ENCODE measurements at places on chromosomes 11 and 22.

DNA sequence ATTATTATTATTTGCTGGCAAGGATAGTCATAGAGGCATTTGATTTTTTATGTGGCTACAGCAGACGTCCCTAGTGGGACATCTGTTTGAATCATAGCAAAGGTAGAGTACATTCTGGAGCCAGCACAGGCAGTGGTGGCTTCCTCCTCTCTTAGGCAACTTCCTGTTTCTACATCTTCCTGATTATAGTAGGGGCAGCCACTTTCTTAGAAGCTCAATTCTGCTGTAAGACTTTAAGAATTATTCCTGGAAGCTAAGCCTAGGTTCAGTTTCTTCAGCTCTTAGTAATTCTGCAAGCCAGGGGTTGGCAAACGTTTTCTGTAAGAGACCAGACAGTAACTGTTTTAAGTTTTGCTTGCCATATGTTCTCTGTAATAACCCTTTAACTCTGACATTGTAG lies 129.3 kb upstream of the TENM4 start:
- DNase-seq: no peak

DNA sequence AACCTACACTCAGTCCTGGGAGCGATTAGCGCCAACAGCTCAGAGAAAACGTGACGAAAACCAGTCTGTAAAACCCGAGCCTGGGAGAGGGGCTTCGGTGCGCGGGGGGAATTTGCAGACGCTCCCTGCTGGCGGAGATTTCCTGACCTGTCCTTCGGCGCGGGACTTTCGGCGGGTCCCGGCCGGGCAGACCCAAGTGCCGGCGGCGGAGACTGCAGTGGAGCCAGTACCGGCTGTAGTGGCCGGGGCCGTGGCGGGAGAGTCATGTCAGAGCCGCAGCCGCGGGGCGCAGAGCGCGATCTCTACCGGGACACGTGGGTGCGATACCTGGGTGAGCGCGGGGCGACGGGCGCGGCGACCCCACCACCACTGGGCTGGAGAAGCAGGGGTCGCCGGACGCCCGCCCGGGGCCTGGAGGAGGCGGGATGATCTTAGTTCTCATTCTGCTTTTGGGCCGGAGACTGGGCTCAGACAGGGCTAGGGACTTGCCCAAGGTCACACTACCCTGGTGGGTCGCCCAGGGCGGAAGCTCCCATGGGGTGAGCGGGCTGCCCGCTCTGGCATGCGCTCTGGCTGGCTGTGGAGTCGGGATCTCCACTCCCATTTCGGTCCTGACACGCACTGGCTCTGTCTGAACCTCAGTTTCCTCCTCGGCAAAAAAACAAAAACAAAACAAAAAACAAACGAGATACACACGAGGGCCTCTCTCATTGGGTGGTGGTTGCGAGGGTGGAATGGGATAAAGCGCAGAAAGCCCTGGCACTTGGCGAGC lies at the start of gene MTFP1:
Gene MTFP1 (plus strand): TSS at position 153 of the 772 bp plus-strand sequence. CDS start 112 bp downstream, at position 265.
- DNase-seq: peak; percentile 69

DNA sequence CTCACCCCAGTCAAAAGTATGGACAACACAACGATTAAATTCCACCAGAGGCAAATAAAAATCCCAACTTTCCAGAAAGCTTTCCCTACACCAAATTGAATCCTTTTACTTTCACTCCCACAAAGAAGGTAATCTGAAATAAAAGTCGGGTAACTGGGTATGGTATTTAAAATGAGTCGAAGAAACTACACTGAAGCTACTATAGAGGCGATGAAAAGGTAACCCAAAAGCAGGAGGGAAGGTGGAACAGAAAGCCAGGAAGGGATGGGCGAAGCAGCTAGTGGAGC lies 1.1 kb downstream of the PICALM start:
- no peak for DNase-seq

DNA sequence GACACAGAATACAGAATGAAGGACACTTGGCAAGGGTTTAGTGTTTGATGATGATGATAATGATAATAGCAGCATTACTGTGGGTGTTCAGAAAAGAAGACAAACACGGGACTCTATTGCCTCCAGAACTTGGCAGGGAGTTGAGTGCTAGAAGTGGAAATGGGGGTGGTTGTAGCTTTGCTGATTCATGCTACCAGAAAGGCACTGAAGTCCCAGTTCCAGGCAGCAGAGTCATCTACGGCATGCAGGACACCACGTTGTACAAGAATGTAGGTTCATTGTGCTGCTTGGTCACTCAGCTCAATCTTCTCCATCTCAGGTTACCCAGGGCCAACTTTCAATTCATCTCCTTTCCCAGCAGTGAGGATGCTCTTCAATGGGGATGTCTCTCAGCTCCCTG lies 115.7 kb downstream of the NTM start:
- peak; percentile 36 for DNase-seq

- DNase-seq: no peak
These were observed 88.1 kb downstream of the MN1 start for GRCh38 chr22:27713461-27713860.

- no peak for DNase-seq
These were observed 30.7 kb downstream of the ME3 start for GRCh38 chr11:86641537-86642261.

- DNase-seq: no peak
These were observed 92.5 kb downstream of the C11orf87 start for GRCh38 chr11:109514313-109515018.

- no peak for DNase-seq
These were observed 12.8 kb downstream of the AP1B1 start for GRCh38 chr22:29375398-29376076.

DNA sequence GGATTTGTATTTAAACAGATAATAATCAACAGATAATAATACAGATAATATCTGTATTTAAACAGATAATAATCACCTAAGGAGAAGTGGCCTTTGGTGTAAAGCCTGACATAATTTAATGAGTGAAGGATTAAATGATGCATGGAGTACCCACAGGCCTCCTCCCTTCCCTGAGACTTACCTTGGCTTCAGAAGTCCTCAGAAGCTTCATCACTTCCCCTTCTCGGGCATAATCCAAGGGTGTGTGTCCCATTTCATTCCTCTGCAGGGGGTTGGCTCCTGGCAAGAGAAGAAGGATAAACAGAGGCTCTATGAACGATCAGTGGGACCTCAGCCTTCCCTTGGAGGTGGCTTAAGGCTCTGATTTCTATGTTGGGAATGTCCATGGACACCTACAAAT lies 85.5 kb upstream of the PHOX2A start:
- no peak for DNase-seq

DNA sequence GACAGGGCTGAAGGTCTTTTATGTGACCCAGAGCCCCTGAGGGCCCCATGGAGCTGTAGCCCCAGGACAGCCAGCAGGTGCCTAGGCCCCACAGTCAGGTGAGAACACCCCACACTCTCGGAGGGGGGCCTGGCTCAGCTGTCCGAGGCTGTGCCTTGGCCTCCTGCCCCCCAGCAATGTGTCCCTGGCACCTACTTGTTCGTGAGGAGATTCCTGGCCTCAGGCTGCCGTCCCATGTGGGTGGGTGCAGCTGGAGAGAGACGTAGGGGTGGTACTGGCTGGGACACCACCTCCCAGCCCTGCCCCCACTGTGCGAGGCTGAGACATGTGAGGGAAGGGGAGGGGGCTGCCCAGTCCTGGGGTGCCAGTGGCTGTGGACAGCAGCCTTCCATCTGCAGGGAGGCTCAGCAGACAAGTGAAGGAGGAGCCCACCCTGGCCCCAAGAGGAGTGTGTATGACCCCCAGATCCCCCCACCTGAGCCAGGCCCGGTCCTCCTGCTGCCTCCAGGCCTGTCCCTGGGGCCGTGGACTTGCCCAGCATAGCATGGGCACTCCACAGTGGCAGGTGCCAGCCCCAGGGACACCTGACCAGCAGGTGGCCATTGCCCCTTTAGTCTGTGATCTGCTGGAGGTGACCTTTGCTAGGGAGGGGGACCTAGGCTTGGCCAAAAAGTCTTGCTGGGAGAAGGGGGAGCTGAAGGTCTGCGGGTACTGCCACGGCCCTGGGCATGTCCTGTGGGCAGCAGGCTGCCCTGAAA lies 17.0 kb downstream of the IL17REL start:
- DNase-seq: no peak

DNA sequence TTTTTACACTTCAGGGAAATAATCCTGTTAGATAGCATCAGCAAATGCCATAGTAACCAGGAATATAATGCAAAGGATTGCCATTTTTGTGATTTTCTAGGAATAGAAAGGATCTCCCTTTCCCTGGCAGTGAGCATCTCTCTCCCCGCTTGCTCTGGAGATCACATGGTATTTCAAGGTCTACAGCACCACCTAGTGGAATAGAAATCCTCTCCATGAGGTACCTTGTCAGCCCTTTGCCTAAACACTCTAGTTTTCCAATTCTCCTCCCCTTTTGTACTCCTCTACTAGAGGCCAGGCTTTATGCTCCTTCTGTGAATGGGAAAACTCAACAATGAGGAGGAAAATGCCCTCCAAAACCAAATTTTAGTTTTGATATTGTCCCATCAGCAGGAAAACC lies 78.4 kb downstream of the XRRA1 start:
- DNase-seq: peak; percentile 72

GRCh38 chr11:86421946-86422345 lies 47.3 kb downstream of the CCDC81 start:
- DNase-seq: no peak

GRCh38 chr11:125345421-125346178 lies 150.5 kb downstream of the FEZ1 start:
- peak; percentile 56 for DNase-seq

GRCh38 chr11:22617868-22618267 lies 7.8 kb downstream of the FANCF start:
- no peak for DNase-seq

GRCh38 chr11:134554106-134554505 lies 142.1 kb upstream of the B3GAT1 start:
- DNase-seq: no peak

GRCh38 chr22:31753005-31753633 lies 700 bp upstream of the DEPDC5 start:
- peak; percentile 34 for DNase-seq

DNA sequence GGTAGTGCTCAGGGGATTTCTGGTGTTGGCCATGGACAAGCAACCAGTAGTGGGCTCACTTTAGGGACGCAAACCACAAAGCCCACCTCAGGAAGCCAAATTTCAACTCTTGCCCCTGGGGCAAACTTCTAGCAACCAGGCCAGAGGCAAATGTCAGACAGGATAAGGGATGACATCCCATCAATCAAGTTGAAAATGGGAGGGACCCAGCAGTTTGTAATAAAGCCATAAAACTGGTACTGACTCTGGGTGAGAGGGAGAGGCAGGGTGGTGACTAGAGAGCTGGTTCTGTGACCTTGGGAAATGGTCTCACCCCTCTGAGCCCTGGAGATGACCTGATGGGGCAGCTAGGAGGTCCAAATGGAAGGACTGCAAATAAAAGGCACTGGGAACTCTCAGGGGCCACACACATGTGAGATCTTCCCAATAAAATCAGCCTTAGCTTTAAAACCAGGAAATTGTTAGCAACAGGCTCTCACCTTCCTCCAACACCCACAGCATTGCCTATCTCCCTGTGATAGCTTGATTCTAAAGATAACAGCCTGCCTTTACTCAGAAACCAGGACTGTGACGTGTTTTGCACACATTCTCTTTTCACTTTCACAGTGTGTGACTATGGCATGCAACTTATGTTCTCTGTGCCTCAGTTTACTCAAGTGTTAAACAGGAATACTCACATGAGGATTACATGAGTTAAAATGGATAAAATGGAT lies 6.4 kb upstream of the TBC1D10A start:
- no peak for DNase-seq

- DNase-seq: no peak
These were observed 369.3 kb downstream of the CADM1 start for GRCh38 chr11:115134926-115135325.

- no peak for DNase-seq
These were observed 3.0 kb downstream of the MAFF start for GRCh38 chr22:38204784-38205183.

- DNase-seq: no peak
These were observed 453.9 kb downstream of the BRD1 start for GRCh38 chr22:49373801-49374226.

- no peak for DNase-seq
These were observed 24.7 kb downstream of the TUB start for GRCh38 chr11:8105666-8106065.

DNA sequence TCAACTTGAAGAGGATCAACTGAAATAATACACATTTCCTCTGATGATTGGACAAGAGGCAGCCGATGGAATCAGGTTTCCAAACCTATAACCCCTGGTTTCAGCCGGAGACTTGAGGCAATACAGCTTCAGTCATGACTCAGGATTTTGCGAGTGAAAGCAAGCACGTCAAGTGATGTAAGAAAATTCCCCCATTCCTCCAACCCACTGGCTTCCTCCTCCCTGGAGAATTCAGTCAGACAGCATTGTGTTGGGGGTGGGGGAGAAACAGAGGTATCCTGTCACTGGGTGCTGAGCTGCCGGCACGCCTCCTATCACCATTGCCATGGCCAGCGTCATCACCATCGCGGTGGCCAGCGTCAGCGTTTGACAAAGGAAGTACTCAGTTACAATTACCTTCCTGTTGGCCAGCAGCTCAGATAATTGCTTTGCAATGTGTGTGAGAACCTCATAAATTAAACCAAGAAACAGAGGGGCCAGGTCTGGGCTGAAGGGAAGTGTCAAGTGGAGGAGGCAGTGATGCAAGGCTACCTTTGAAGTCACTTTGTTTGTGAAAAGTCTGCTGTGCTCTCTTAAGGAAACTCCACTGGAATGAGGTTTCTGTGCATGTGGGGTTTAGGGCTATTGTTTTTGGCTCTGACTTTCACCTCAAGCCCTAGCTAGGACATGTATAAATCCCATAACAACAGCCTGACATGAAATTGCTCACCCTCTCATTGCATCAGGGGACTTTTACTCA lies 50.2 kb downstream of the LIF start:
- peak; percentile 100 for DNase-seq

DNA sequence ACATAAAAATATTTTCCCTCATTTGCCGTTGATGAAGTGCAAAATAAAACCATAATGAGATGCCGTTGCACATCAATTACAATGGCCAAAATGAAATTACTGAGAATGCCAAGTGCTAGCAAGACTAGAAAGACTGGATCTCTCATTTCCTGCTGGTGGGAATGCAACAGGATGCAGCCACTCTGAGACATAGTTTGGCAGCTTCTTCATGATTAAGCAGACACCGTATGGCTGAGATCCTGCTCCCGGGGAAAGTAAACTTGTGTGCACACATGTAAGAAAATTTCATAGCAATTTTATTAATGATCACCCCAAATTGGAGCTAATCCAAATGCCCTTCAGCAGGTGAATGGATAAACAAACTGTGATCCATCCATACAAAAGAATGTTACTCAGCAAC lies 1013.2 kb downstream of the TBC1D22A start:
- DNase-seq: no peak

- no peak for DNase-seq
These were observed 301.2 kb downstream of the CADM1 start for GRCh38 chr11:115202900-115203552.

GRCh38 chr22:36493690-36494110 lies 12.3 kb upstream of the TXN2 start:
- DNase-seq: no peak

- peak; percentile 37 for DNase-seq
These were observed 786 bp downstream of the CAPN1 start for GRCh38 chr11:65182258-65183170.

GRCh38 chr11:46281371-46281831 lies 3.9 kb downstream of the CREB3L1 start:
- DNase-seq: peak; percentile 81

Data from EH (cell line).